ENCODE measurements at places on chromosomes 1 and 21. TPM values are rescaled to one million over a fixed set of nuclear protein-coding genes. Genes with fewer than 3 reads are reported as not detected.

DNA sequence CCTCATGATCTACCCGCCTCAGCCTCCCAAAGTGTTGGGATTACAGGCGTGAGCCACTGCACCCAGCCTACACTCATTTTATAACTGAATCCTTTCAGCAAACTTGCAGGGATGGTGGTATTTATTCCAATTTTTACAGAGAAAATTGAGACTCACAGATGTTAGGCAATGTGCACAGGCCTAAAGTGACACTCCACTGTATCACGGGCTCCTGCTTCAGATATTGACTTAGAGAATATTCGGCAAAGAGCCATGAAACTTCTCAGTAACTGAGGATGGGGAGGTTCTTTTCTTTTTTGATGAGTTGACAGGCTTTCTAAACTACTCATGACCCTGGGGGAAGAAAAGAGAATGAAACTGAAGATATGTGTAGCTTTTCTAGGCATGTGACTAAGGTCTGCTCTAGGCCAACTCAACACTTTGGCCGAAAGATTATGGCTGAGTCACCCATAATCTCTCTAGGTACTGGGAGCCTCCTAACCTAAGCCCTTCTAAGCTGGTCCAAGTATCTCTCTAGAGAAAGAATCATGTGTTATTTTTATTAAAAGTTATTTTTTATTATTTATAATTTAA, 19.9 kb upstream of the PTCH2 start:
- H3K4me3 ChIP-seq, result no peak overlapping the region
- no peaks in the 10 kb centered on the region for H3K4me1 ChIP-seq
- no peak overlapping the region for H3K27ac ChIP-seq
- H3K36me3 ChIP-seq, result peaks cover 13% of the 10 kb centered on the region

Gene TSPEAR
- total RNA-seq, result 0.21 TPM

DNA sequence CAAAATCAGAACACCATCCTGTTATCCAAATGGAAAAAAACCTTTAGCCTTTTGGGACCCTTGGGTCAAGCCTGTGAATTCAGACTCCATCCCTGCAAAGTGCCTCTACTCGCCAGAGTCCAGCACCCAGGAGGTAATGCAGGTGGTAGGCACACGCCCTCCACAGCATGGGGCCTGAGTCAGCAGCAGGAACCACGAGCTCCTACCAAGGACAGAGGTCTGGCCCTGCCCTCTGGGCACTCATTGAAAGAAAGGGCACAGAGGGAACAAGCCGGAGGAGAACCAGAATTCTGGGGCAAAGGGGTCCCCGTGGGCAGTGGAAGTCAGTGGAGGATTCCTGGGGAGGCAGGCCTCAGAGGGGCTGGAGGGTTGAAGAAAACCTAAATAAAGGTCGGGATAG, 438.1 kb downstream of the NPHP4 start:
- H3K36me3 ChIP-seq, result no peaks in the 10 kb centered on the region
- peaks cover 4% of the 10 kb centered on the region for H3K27me3 ChIP-seq
- no peaks in the 10 kb centered on the region for H3K4me1 ChIP-seq

Gene LEPR
- 12.4 TPM for total RNA-seq

Gene GJA8
- total RNA-seq, result not detected

DNA sequence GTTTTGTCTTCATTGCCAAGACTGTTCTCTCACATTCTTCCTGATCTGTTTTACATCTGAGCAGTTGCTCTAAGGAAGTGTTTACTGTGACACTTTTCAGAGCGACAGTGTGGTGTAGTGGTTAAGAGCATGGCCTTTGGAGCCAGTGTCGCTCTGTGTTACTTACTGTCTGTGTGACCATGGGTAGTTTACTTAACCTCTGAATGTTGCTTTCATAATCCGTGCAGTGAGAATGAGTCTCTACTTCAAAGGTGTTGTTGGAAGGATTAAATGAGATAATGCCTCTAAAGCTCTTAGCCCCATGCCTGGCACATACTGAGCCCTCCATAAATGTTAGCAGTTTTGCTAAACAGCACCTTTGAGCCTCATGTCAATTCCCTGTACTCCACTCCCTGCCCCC, 35.9 kb upstream of the ZFP69B start:
- DNase-seq, result no peak
- no peak overlapping the region for H3K27ac ChIP-seq
- H3K27me3 ChIP-seq, result no peaks in the 10 kb centered on the region
- peaks cover 60% of the 10 kb centered on the region for H3K36me3 ChIP-seq

Measured in suprapubic skin (tissue), 4 donors.